ENCODE measurements at places on chromosomes 4 and X.
A peak's percentile ranks its signal among the peaks of the same experiment; 100 is the strongest.

DNA sequence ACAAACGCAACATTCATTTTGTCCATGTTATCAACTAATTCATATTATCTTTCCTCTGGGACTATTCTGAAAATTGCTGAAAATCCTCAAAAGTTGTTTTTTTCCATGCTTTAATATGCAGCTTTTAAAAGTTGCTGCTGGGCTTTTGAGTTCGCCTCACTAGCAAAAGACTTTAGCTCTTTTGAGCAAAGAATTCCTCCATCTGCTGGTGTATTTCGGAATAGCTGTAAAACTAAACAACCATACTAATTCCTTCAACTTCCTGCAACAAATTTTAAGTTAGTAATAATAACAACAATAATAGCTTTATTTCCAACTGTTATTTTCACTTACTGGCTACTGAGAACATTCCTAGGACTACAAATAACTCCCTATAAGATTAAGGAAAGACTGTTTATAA is 124.5 kb upstream of the PLAC1 start:
- peak; percentile 46 for DNase-seq

DNA sequence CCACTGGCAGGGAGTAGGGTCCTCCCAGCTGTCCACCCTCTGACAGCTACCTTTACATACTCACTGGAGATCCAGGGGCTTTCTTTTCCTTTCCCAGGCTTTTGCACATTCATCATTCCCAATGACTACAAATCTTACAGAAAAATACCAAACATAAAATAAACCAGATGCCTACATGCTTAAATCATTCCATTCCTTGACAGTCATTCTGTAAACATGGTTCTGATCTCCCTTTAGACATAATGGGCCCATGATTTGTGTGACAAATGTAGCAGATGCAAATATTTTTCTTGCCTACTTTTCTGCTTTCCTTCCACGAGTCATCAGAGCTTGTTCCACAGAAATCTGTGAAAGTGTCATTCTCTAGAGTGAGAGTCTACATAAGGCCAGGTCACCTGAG is 207.0 kb downstream of the IDS start:
- peak; percentile 12 for DNase-seq

GRCh38 chr4:115042496-115042895 is 70.9 kb downstream of the NDST4 start:
- no peak for DNase-seq

- DNase-seq = peak; percentile 24
Observed at GRCh38 chr4:107578321-107578720, 141.7 kb downstream of the PAPSS1 start.

- DNase-seq = peak; percentile 79
Observed at GRCh38 chr4:158302076-158302866, 92.0 kb downstream of the TMEM144 start.

DNA sequence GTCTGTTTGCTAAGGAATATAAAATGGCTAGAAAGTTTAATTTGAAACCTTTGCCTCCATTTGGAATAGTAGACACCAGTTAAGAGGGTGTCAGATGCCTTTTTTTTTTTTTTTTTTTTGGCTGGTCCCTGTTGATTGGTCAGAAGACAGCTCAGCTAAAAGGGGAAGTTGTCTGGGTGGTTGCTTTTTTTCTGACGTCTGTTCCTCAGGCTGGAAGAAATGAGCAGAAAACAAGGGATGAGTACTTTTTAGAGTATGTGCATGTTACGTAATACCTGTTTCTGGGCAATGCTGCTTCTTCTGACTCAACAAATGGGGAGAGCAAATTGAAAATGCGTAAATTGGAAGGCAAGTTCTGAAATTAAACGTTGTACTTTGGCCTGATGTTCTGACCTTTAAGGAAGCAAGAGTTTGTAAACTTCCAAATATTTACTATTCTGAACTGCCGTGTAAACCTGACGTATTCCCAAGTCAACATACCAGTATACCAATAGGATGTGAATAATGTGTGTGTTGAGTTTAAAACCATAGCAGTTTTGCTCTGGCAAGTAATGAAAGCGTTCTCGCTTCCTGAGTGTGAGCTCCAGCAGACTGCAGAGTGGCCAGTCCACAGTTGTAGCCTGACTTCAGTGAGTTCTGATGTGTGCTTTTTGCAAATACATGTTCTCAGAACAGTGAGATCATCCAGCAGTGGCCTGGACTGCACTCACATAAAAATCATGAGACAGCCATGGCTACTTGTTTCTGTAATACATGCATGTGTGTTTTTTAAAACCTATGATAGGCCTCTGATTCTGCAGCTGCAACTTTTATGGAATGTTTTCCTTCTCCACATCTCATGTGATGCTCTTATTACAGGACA is 1.7 kb downstream of the SAT1 start:
- DNase-seq = peak; percentile 76

DNA sequence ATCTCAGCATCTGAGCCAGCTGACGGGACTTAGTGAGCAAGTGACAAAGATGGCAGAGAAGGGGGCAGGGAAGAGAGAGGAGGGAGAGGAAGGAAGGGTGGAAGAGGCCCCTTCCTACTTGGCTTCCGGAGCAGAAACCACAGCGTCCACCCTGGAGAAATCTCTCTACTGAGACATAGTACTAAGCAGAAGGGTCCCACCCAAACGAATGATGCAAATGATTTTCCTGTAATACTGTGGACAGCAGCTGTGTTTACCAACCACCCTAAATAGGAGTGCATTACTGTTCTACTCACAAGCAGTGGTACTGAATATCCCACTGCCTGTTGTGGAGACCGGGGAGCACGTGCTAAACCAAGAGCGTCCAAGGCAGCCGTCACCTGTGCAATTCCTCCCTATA is 29.4 kb downstream of the DTHD1 start:
- no peak for DNase-seq

- no peak for DNase-seq
Observed at GRCh38 chr4:164488114-164488513, 265.8 kb upstream of the SMIM31 start.

DNA sequence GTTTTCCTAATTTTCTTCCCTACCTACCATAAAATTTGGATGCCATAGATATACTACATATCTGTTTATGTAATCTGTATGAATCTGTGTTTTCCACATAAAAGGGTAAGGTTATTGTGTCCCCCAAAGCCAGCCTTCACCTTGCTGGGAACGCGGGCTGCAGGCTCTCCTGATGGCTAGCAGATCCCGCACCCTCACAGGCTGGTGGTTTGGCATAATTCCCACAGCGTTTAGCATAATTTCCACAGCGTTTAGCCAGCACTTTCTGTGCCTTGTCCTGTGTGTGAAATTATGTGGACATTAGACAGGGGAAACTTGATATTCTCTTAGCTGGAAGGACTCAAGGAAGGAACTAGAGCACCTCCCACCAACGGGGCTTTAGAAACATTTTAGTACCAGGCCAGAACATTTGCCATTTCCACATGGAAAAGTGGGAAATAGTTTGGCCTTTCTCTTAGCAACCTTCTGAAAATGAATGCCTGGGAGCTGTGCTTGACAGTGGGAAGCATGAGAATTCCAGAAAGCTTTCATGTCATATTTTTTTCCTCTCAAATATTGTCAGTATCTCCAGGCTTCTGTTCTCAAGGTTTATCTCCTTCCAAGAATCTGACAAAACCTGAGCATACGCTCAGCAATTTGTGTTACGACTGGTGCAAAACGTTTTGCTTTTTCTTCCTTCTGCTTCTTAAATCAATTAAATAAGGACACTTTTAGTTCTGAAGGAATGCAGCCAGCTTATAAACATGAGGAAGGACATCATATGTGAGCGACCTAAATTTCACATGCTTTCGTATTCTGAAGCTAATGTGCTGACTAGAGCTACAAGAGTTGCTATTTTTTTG is 67.9 kb downstream of the STK32B start:
- DNase-seq = no peak

DNA sequence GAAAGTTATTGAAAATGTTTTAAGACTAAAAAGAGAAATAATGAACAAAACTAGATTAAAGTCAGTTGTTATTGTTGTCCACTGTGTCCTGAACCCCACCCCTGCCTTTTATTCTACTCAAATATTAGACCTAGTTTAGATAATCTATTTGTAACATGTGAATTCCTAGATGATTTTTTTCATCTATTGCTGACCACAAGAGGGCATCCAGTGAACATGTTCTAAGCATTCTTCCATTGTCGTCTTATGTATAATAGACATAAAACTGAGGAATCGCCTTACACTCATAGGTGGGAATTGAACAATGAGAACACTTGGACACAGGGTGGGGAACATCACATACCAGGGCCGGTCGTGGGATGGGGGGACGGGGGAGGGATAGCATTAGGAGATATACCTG is 36.4 kb upstream of the HPRT1 start:
- DNase-seq = peak; percentile 21

DNA sequence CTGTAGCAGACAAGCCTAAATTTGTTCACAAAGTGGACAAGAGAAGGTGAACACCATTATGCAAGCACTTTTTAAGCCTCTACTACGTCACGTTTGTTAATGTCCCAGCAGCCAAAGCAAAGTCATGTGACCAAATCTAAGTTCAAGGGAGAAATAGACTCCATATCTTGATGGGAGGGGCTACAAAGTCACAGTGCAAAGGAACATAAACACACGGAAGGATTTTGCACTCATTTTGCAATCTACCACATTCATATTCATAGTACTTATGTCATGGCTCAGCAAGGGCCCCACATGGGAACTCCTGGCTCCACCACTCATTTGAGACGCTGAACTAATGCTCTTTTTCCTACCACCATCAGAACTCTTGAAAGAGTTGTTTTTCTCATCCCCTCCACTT is 139.0 kb upstream of the JADE1 start:
- DNase-seq = no peak

DNA sequence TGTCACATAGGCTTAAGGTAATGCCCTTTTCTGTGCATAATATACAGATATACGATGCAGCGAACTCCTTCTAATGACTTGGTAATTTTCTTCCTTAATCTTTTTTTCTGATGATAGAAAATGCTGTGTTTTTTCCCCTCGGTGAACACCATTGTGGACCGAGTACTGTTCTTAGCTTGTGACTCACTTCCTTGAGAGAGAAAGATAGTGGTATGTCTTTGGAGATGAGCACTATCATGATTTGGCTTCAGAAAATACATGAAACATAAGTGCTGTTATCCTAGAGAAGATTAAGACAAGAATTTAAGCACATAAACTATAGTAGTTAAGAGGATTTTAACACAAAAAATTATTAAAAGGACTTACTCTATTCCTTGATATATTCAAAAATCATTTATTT is 63.9 kb downstream of the RS1 start:
- DNase-seq = no peak

DNA sequence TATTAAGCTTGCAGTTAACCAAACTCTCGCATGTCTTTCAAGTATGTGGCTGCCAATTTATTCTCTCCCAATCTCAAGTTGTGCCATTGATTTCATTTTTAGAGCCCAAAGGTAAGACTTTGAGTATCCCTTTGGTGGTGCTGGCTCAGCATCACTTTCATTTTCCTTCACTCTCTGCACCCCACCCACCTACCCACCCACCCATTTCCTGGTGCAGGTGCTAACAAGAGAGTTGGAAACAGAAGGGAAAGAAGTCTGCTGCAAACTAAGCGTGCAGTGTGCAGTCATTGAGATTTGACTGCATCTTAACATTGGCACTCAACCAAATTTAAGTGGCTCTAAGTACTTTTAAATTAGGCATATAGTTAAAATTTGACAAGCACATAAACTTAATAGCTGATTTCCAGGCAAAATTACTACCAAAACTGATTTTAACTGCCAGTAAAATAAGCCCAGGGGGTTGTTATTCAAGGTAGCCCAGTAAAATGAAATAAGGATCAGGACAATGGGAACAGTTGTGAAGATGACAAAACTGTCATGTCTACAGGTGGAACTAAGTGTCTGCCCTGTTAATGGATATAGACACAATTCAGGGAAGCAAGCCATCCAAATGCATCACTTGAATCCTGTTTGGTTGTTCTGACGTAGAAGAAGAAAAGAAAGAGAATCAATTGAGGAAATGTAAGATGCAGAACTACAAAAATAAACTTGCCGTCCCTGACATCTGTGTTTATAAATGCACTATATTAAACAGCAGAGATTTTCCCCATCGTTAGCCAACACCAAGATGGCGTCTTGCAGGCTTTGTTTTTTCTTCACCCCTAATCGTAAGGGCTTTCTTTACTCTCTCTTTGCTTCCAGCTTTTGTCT is 184.2 kb downstream of the KDR start:
- DNase-seq = no peak

DNA sequence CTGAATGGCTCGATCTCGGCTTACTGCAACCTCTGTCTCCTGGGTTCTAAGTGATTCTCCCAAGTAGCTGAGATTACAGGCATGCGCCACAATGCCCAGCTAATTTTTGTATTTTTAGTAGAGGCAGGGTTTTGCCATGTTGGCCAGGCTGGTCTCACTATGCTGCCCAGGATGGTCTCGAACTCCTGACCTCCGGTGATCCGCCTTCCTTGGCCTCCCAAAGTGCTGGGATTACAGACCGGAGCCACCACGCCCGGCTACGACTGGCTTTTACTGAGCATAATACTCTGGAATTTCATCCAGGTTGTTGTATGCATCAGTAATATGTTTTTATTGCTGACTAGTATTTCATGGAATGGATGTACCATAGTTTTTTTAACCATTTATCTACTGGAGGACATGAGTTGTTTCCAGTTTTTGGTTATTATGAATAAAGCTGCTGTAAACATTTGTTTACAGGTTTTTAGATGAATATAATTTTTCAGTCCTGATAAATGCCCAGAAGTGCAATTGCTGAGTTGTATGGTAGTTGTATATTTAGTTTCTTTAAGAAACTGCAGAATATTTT is 31.2 kb downstream of the N4BP2 start:
- no peak for DNase-seq

GRCh38 chr4:3249711-3250437 is 915 bp downstream of the MSANTD1 start:
- no peak for DNase-seq

DNA sequence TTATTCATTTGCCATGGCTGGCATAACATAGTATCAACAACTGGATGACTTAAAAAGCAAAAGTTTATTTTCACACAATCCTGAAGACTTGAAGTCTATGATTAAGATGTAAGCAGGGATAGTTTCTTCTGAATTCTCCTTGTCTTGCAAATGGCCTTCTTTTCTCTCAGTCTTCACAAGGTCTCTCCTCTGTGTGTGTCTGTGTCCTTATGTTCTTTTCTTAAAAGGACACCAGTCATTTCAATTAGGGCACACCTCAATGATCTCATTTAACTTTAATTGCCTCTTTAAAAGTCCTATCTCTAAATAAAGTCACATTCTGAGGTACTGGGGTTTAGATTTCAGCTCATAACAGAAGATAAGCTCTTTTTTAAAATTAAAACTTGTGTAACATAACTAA is 399.7 kb downstream of the PABPC4L start:
- no peak for DNase-seq

GRCh38 chr4:153765894-153766293 is 6.1 kb upstream of the RNF175 start:
- DNase-seq = no peak

GRCh38 chrX:106927700-106928099 is 7.5 kb downstream of the CLDN2 start:
- no peak for DNase-seq

GRCh38 chr4:38993683-38994082 is 38.5 kb downstream of the TMEM156 start:
- DNase-seq = no peak

- no peak for DNase-seq
Observed at GRCh38 chr4:78737035-78737434, 39.1 kb upstream of the BMP2K start.

- DNase-seq = no peak
Observed at GRCh38 chrX:118062817-118063615, 53.6 kb downstream of the KLHL13 start.

GRCh38 chr4:123536225-123536624 is 139.6 kb downstream of the SPRY1 start:
- no peak for DNase-seq

Measured in fibroblast of upper back skin (primary cell).